CD8-positive, alpha-beta T cell (primary cell): ENCODE measurements at places on chromosomes 6 and 20.

- no peak for DNase-seq
Measured at GRCh38 chr6:130981409-130981808, 81.6 kb downstream of the EPB41L2 start.

DNA sequence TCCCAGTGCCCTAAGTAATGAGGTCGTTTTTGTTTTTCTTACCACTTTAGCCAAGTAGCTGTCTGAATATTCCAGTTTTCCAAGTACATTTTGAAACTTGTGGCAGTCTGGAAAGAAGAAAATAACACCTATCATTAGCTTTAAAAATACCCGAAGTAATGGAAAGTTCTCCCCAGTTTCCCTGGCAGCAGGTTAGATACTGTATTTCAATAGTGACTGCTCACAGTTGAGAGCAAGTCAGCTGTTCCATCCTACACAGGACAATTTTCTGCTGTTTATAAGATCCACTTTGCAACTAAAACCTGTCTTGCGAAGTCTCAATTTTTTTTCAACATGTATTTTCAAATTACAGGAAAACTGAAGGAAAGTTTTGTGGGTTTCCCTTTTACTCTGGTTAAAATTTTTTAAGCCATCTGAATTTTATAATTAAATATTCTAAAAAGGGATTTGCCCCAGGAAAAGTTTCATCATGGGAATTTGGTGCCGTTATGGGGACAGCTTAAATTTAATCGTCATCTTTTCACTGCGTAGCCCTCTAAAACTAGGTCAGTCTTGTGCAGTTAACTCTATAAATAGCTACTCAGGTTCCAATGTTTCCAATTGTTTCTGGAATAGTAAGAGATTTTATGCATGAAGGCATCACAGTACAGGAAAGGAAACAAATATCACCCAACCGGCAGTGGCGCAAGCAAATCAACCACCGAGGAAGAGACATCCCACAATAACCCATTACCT is 96.9 kb downstream of the MBOAT1 start:
- no peak for DNase-seq

GRCh38 chr20:10634211-10634610 is 39.6 kb downstream of the JAG1 start:
- DNase-seq: no peak

- no peak for DNase-seq
Measured at GRCh38 chr6:25343984-25344383, 64.8 kb downstream of the CARMIL1 start.

- no peak for DNase-seq
Measured at GRCh38 chr20:5825130-5825719, 75.0 kb downstream of the SHLD1 start.

GRCh38 chr6:113971741-113972140 is 793 bp upstream of the HDAC2 start:
- DNase-seq: peak; percentile 7

DNA sequence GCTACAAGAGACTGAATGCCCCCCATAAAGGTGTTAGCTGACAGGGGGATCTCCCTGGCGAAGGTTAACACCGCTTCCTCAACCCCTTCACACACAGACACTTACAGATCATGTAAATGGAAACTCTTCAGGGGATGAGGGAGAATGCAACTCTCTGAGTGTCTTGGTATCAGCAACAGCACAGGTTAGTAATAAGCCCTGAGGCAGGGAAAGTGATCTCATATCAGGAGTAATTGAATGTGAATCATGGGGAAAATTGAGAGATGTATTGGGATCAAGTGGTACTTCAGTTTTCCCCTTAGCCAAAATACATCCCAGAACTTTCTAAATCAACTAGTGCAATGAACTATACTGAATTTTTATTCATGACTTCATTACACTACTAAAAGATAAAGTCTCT is 23.8 kb downstream of the OR2J3 start:
- no peak for DNase-seq

DNA sequence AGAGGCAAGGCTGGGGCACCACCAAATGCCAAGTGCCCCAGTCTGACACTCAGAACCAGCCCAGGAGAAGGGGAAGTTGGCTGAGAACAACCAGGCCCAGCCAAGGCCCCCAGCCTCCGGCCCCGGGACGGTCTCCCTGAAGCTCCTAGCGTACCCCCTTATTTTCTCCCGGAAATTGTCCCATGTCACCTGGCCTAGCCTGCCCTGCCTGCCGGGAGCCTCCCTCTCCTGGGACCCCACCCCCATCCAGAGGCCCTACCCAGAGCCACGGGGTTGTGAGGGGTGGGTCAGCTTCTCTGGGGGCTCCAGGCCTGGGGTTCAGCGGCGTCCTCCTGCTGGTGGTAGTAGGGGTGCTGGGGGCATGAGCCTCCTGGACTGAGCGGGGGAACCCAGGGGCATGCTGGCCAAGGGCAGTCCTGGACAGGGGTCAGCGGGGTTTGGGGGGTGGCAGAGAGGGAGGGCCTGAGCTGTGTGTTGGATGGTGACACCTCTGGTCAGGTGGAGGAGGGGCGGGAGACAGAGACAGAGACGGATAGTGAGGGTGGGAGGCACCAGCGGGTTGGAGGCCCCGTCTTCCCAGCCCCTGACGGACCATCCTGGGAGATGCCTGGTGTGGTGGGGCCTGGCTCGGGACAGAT is 7.9 kb upstream of the SLCO4A1 start:
- no peak for DNase-seq

DNA sequence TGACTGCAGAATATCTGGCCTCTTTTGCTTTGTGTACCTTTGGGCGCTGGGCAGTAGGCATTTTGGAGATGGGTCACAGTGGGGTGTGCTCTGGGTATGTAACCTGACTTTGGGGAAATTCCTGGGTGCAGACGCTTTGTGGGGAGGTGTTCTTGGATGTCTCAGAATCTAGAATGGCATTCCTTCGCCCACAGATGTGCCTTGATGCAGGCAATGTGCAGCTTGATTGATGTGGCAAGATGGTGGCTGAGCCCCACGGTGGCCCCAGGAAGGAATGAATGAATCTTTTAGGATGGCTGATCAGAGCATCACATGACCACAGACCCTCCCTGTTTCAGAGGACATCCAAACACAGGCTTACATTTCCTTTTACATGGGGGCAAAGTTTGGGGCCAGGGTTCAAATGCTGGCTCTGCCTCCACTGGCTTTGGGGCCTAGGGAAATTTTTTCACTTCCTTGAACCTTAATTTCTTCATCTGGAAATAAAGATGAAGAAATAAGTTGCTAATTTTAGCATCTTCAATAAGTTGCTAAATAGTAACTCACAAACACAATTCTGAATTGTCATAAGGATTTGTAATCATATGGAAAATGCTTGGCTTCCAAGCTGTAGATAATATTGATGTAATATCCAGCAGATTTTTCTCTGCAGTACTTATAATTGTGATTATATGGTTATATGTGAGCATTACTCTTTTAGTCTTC is 5.6 kb downstream of the PPP1R16B start:
- DNase-seq: no peak

GRCh38 chr20:37223053-37223452 is 38.6 kb downstream of the GHRH start:
- no peak for DNase-seq
